ENCODE measurements at places on chromosomes 3 and 15.

- DNase-seq = no peak
Measured at GRCh38 chr3:137294839-137295238, 337.1 kb downstream of the IL20RB start.

GRCh38 chr3:149273096-149273751 lies 51.6 kb upstream of the CP start:
- peak; percentile 60 for DNase-seq

DNA sequence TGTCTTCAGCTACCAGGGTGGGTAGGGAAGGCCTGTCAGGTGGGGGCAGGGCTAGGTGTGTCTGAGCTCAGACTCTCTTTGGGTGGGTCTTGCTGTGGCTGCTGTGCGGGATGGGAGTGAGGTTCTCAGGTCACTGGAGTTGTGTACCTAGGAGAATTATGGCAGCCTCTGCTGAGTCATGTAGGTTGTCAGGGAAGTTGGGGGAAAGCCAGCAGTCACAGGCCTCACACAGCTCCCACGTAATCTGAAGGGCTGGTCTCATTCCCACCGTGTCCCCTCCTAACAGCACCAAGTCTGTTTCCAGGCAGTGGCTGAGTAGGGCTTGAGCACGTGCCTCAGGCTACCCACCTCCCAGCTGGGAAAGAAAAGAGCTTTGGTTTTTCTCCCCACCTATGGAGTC lies 67.0 kb downstream of the CHCHD4 start:
- DNase-seq = no peak

GRCh38 chr3:81186412-81186811 lies 575.0 kb downstream of the GBE1 start:
- no peak for DNase-seq

DNA sequence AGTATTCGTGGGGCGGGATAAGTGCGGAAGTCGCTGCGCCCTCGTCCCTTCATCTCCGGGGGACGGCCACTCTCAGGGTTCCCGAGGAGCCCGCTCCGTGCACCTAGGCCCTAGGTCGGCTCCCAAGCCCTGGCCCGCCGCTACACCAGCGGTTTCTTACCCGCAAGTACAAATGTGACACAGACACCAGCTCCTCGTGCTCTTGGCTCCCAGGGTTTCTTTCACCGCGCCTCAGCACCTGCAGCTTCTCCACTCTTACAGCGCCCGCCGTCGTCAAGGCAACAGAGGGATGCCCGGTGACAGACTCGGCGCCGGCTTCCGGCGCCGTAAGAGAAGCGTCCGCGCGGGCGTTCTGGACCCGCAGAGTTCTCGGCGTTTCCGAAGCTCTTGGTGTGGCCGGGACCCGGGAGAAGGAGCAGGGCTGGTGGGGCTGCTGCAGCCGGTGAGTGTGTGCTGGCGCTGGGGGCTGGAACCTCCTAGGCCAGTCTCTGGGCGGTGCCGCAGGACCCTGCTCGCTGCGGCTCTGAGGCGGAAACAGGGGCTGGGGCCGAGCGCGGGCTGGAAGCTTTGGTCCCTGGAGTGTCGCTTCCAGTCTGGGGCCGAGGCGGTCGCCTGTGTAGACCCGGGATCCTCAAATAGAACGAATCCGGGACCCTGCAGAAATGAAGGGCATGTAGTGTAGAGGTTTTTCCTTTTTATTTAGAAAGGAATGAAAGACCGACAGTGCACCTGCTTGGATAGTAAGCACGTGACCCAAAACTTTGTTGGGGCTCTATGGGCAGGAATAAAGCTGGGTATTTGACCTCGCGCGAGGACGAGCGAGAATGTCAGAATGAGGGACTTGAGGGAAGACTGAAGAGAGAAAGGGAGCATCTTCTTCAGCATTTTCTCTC lies 155.4 kb upstream of the GOLGA6L4 start:
- peak; percentile 3 for DNase-seq

DNA sequence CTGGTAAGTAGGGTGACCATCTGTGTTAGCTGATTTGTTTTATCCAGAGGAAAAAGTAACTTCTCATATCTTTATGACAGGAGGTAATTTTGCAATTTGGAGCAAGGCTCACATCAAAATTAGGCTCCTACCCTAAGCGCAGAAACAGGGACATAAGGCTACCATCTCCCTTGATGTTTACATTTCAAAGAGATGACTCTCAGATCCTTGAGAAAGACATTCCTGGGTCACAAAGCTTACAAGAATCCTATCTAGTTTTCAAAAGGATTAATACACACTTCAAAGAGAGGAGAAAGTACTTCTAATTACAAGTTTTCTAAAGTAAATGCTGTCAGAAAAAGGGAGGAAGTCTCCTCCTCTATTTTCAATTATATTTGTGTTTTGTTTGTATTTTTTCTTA lies 7.0 kb downstream of the ZPLD1 start:
- DNase-seq = no peak

DNA sequence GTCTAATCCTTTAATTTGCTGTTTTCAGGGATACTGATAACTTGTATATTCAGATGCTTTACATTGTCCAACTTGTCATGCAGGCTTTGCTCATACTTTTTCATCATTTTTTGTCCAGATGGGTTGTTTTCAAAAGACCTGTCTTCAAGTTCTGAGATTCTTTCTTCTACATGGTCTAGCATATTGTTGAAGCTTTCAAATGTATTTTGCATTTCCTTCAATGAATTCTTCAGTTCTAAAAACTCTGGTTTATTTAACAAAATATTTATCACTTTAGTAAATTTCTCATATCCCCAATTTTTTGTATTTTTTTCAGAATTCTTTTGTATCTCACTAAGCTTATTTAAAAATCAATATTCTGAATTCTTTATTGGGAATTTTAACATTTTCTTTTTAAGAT lies 388.3 kb upstream of the IL12A start:
- DNase-seq = no peak

- no peak for DNase-seq
Measured at GRCh38 chr3:78140274-78140673, 1100.4 kb downstream of the ROBO2 start.

- DNase-seq = no peak
Measured at GRCh38 chr15:96058103-96058851, 272.2 kb upstream of the NR2F2 start.

DNA sequence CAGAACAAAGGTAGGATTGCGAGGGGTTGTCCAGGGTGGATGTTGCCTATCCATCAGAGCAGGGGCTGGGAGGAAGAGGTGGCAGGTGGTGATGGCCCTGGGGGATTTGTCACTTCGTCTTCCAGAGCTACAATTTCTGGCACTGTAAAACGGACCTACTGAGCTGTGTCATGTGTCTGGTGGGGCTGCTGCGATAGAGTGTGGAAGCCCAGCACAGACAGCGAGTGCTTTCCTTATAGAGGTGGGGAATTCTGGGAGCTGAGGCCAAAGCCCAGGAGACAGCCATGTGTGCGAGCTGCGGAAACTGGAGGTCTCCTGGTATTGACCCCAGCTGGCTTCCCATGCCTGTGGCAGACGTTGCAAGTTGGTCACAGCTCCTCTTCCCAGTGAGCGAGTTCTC lies 61.2 kb upstream of the SEC22A start:
- no peak for DNase-seq

DNA sequence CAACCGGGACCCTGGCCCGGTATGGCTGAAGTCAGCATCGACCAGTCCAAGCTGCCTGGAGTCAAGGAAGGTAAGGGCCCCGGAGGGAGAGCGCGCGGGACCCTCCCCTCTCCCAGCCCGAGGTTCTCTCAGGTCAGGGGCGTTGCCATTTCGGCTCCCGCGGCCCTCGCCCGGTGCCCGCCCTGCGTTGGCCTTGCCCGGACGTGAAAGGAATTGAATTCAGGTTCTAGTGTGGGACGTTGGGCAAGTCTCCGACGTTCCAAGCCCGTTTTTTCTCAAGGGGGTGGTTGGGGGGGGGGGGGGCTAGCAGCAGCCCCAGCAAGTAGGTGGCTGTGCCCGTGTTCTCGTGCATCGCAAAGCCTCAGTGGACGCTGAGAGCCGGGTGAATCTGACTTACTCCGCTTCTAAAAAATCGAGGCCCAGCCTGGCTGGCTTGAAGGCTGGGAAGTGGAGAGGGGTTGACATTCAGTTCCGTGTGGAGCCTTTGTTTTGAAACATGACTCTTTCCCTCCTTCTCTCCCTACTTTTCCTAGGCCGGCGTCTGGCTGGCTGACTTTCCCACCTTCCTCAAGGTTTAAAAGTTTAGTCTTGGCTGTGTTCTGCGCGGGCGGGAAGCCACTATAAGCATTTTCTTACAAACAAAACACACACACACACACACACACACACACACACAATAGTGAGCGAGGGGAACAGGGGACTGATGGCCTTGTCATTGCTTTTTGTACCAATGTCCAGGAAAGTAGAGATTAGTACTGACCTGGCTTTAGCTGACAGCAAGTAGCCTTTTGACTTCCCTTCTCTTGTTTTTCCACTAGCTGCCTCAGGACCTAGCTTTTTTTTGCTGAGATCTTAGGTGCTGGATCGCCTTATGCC lies at the start of gene UTS2B:
TSS of gene UTS2B (minus strand) at position 873 of the 876 bp plus-strand sequence. CDS start 48,337 bp downstream, outside the sequence.
- no peak for DNase-seq

GRCh38 chr3:145678401-145678800 lies 482.6 kb downstream of the PLOD2 start:
- DNase-seq = no peak

- DNase-seq = no peak
Measured at GRCh38 chr3:132606085-132606484, 9.0 kb downstream of the ACKR4 start.

GRCh38 chr3:110066206-110066605 lies 728.9 kb upstream of the DPPA4 start:
- no peak for DNase-seq

GRCh38 chr15:98383571-98383970 lies 264.8 kb upstream of the IGF1R start:
- no peak for DNase-seq

- no peak for DNase-seq
Measured at GRCh38 chr3:146313746-146314111, 62.8 kb upstream of the PLSCR4 start.

DNA sequence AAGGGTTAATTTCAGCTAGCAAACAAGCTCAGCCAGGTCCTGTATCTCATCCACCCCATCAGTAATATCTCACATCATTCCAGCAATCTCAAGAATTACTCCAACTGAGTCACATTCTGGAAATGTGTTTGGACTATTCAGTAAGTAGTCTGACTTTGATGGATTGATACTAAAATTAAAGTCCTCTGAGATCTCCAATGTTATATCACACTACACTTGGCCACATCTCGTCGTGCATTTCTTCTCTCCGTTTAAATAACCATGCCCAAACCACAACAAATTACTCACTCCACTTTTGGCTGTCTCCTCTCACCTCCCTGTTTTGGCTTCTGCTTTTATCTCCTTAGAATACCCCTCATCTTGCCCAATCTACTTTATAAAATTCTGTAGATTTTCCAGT lies 292.2 kb downstream of the PYDC2 start:
- no peak for DNase-seq

DNA sequence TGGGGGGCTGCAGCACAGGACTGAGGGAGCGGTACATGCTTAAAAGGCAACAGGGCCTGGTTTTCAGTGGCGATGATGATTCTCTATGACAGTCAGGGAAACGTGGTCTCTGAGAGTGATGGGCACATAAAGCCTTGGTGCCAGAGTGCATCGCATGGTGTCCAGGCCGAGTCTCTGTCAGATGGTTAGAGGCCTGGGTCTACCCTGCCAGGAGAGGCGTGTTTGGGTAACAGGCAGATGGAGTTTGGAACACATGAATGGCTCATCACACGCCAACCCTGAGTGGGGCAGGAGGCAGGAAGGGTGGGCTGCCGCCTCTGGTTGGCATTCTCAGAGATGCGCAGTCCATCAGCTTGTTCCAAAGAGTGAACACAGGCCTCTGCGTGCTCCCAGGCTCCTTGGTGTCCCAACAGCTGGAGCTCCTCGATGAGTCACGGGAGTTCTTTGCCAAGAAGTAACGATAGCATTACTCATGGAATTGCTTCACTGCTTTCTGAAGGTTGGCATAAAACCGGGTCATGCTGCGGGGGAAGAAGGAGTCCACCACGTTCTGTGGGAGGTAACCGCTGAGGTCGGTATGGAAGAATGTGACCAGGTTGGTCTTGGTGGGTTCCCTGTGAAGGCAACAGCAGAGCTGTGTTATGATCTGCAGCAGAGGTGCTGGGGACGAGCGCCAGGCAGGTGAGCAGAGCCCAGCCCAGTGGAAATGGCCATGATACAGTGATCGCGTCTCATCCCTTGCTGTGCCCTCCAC lies 11.0 kb downstream of the STARD5 start:
- no peak for DNase-seq

DNA sequence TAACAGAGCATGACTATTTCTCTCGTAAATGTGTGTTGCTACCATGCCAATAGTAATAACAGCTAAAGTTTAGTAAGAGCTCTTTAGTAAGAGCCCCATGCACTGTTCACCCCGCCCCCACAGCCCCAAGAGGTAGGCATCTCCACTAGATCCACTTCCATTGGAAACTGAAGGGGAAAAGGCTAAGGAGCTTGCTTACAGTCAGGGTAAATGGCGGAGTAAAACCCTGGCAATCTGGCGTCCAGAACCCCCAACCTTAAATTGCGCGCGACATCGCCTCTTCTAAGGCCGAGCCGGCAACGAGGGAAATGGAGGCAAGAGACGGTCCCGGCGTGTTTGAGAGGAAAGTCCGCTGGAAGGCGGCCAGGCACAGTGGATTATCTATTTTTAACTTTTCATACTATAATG lies 654 bp upstream of the C3orf38 start:
- DNase-seq = no peak

- DNase-seq = no peak
Measured at GRCh38 chr3:150130404-150131100, 159.9 kb upstream of the PFN2 start.

GRCh38 chr3:18891641-18892040 lies 256.7 kb upstream of the KCNH8 start:
- DNase-seq = peak; percentile 13

DNA sequence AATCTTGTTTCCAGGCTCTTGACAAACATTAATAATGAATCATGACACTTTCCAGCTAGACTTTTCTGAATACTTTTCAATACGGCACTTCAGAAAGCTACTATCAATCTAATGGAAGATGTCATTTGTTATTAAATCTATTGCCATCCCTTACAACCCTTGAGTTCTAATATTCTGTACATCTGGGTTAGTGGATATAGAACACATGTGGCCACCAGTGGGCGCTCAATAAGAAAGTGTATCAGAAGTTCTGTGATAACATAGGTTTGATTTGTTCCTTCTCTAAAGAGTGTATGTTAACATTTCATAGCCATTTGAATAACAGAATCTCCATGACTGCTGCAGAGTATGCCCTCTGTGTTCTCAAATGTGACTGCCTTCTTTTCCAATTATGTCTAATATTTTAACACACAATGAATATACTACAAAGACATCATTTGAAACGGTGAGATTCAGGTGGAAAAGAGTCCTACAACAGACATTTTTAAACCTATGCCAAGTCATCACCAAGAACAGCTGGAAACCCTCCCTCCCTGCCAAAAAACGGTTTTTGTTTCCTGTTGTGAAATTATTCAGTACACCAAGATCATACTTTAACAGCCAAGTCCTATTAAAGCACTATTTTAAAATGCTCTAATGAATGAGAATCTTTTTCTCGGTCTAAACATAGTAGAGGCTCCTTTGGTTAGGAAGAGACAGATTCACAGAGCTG lies 22.2 kb downstream of the ALDH1A2 start:
- peak; percentile 9 for DNase-seq

DNA sequence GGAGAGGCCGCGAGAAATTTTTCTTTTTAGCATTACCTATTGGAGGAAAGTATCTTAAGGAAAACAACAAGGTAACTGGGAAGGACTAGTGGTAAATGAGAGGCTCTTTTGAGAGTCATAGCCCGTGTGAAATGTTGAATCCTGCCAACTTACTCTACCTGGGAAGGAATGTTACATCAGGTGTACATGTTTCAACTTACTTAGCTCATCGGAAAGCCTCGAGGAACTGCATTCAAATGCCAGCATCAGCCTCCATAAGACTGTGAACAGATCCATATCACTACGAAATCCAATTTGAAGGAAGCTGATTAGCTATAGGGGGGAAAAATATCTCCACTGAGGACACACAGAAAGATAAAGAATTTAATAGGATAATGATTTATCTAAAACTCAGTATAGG lies 72.3 kb upstream of the PDZRN3 start:
- no peak for DNase-seq

Data from central memory CD4-positive, alpha-beta T cell (primary cell).